ENCODE measurements at places on chromosomes 6 and 20. TPM values are rescaled to one million over a fixed set of nuclear protein-coding genes. Genes with fewer than 3 reads are reported as not detected.

OPN5 gene
- polyA plus RNA-seq: 0.09 TPM

SLC35F1 gene
- polyA plus RNA-seq: 3.1 TPM

TRMT6 gene
- 14.5 TPM for polyA plus RNA-seq

C20orf141 gene
- polyA plus RNA-seq: not detected

SLC22A16 gene
- not detected for polyA plus RNA-seq

DEFB132 gene
- polyA plus RNA-seq: not detected

CLPSL2 gene
- not detected for polyA plus RNA-seq

LPA gene
- polyA plus RNA-seq: 0.10 TPM

MATN4 gene
- 0.14 TPM for polyA plus RNA-seq

TRIM10 gene
- polyA plus RNA-seq: 2.6 TPM

SMIM26 gene
- 77.5 TPM for polyA plus RNA-seq
